CD4-positive, alpha-beta memory T cell (primary cell): ENCODE measurements at places on chromosomes 7 and 10.

- H3K27me3 ChIP-seq: no peaks in the 10 kb centered on the region
- DNase-seq: no peak
- no peaks in the 10 kb centered on the region for H3K4me1 ChIP-seq
- no peak overlapping the region for H3K4me3 ChIP-seq
- H3K36me3 ChIP-seq: no peaks in the 10 kb centered on the region
These were observed 991.4 kb downstream of the CCSER2 start for GRCh38 chr10:85319826-85320225.

DNA sequence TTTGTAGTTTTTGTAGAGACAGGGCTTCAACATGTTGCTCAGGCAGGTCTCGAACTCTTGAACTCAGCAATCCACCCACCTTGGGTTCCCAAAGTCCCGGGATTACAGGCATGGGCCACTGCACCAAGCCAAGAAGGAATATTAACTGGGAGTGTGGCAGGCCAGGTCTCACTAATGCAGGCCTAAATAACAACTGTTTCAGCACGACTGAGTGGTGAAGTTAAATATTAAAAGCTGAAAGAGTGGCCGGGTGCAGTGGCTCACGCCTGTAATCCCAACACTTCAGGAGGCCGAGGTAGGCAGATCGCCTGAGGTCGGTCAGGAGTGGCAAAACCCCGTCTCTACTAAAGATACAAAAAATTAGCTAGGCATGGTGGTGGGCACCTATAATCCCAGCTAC, 21.1 kb downstream of the CHUK start:
- peaks cover 24% of the 10 kb centered on the region for H3K36me3 ChIP-seq
- no peak for DNase-seq
- H3K4me3 ChIP-seq: no peak overlapping the region
- peaks cover 17% of the 10 kb centered on the region for H3K4me1 ChIP-seq
- no peaks in the 10 kb centered on the region for H3K27me3 ChIP-seq
- no peak overlapping the region for H3K27ac ChIP-seq

DNA sequence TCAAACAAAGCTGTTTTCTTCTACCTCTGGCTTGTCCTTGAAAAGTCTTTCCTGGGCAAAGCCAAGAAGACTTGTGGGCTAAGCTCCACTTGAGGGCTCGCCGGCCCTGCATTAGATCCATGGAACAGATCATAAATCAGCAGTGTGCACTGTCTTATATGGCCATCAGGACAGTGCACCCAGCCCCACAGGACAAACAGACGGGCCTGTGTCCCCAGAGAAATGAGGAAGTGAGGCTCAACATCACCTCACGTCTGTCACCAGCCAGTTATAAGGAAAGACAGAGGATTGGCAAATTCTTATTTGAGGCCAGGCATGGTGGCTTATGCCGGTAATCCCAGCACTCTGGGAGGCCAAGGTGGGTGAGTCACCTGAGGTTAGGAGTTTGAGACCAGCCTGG, 12.3 kb upstream of the IFT22 start:
- no peaks in the 10 kb centered on the region for H3K36me3 ChIP-seq
- no peaks in the 10 kb centered on the region for H3K27me3 ChIP-seq
- no peaks in the 10 kb centered on the region for H3K4me1 ChIP-seq
- no peak overlapping the region for H3K27ac ChIP-seq
- no peak overlapping the region for H3K4me3 ChIP-seq
- DNase-seq: no peak

DNA sequence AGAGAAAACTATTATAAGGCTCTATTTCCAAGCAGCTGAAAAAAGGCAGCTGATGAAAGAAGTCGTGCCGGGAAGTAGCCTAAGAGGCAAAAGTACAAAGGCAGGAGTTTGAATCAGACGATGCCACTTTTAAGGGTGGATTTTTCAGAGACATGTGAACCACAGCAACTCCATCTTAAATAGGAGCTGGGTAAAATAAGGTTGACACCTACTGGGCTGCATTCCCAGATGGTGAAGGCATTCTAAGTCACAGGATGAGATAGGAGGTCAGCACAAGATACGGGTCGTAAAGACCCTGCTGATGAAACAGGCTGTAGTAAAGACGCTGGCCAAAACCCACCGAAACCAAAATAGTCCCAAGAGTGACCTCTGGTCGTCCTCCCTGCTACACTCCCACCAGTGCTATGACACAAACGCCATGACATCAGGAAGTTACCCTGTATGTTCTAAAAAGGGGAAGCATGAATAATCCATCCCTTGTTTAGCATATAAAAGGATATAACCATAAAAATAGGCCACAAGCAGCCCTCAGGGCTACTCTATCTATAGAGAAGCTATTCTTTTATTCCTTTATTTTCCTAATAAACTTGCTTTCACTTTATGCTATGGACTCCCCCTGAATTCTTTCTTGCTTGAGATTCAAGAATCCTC, 45.5 kb upstream of the PRSS1 start:
- H3K4me3 ChIP-seq: no peak overlapping the region
- H3K27me3 ChIP-seq: no peaks in the 10 kb centered on the region
- no peak for DNase-seq
- H3K36me3 ChIP-seq: no peaks in the 10 kb centered on the region
- no peak overlapping the region for H3K27ac ChIP-seq
- H3K4me1 ChIP-seq: peaks cover 33% of the 10 kb centered on the region
